Cardiac muscle cell (in vitro differentiated cells and primary cell): ENCODE measurements at places on chromosomes 13 and 19. TPM values are rescaled to one million over a fixed set of nuclear protein-coding genes. Genes with fewer than 3 reads are reported as not detected.

The C5AR2 gene
- polyA plus RNA-seq, result not detected in 2 replicates

The SPTBN4 gene
- polyA plus RNA-seq, result 0.32 and 4.6 TPM in 2 replicates

The KIR2DL4 gene
- polyA plus RNA-seq, result not detected in 2 replicates

The WDR87 gene
- polyA plus RNA-seq, result 0.17 TPM in 1 of 2 replicates, not detected in the other

The PCDH20 gene
- 6.5 and 8.6 TPM in 2 replicates for polyA plus RNA-seq

The FREM2 gene
- 6.0 and 6.1 TPM in 2 replicates for polyA plus RNA-seq

DNA sequence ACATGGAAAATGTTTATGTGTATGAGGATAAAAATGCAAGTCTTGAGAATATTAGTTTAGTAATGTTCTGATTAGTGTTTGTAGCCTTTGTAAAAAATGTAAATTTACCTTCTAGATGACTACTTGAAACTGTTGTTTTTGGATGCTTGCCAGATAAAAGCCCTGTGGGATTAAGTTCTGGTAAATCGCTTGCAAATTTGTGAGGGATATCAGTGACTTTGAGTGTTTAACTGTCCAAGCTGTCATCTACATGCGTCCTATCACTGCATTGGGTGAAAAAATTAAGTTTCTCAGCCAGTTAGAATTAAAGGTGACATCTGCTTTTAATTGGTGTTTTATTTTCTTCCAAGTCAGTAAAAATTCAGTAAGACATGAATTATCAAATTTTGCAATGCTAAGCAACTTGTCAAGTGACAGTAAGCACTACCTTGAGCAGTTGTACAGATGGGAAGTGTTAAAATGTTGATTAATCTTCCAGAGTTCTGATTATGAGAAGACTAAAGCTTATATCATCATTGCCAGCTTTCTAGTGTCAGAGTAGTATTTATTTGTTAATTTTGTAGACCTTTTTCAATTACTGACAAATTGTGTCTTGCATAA is 88.0 kb downstream of the PCCA start:
- peak; percentile 68 for DNase-seq

DNA sequence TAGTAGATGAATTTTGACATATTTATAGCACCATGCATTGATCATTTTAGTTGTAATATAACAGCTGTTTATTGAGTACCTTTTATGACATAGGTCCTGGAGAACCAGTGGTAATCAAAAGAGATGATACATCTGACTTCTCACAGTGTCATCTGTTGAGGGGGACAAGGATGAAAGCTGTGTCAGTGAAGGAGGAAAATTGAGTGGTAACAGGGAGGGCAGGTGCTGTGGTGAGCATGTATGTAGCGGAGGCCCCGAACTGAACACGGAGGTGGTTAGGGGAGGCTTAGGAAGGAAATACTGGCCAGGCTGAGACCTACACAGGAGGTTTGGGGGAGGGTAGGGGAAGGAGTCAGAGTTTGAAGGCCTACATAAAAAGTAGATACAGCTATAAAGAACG is 199.7 kb downstream of the GGACT start:
- DNase-seq, result no peak

- DNase-seq, result peak; percentile 21
These were observed 379 bp downstream of the LRP3 start for GRCh38 chr19:33194532-33194885.

GRCh38 chr19:8337728-8338127 is 5.3 kb downstream of the KANK3 start:
- no peak for DNase-seq

- DNase-seq, result no peak
These were observed 544.2 kb upstream of the KLF12 start for GRCh38 chr13:74678308-74678965.

DNA sequence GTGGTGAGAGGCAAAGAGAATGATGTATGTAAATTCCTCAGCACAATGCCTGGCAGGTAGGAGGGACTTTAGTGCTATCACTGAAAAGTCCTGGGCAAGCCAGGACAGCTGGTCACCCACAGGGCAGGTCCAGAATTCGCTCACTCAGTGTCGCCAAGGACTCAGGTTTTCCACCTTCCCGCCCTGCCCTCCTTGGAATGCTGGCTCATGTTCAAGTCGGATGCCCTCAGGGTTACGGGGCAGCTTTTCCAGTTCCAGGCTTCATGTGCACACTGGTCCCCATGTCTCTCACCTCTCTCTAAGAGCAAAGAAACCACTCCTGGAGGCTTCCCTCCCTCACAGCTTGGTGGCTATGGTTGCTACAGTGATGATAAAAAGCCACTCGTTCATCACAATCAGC is 24.8 kb upstream of the NAXD start:
- DNase-seq, result no peak

DNA sequence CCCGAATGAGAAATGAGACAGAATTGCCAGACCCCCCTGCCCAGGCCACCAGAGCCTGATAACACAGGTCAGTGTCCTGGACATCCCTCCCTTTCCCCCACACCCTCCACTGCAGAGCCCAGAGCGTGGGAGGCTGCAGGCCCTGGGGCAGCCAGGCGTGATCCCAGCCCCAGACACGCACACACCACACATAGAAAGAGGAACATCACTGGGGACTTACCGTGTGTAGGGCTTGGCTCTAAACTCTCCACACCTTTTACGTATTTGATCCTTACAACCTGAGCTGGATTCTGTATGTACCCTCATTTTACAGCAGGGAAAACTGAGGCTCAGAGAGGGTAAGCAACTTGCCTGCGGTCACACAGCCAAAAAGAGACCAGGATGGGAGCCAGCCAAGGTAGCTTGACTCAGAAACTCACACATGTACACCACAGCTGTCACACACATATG is 334 bp upstream of the ANGPTL6 start:
- no peak for DNase-seq

GRCh38 chr13:70424928-70425327 is 316.7 kb upstream of the KLHL1 start:
- DNase-seq, result no peak

GRCh38 chr19:37979547-37980082 is 72.6 kb downstream of the SIPA1L3 start:
- no peak for DNase-seq

DNA sequence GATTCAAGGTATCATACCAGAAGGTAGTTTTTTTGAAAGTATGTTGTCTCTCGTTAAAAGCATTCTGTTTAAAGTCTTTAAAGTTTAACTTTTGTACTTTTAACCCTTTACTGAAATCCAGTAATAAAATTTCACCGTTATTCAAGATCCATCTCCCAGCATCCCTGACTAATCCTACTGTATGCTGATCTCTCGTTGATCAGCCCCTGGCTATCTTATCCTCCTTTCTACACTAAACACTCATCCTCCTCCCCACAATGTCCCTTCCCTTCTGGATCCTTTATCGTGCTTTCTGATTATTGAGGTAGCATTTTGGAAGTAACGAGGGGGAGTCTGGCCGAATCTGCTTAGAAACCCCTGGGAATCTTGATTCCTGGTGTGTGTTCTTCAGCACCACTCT is 1.3 kb downstream of the TPP2 start:
- DNase-seq, result no peak

DNA sequence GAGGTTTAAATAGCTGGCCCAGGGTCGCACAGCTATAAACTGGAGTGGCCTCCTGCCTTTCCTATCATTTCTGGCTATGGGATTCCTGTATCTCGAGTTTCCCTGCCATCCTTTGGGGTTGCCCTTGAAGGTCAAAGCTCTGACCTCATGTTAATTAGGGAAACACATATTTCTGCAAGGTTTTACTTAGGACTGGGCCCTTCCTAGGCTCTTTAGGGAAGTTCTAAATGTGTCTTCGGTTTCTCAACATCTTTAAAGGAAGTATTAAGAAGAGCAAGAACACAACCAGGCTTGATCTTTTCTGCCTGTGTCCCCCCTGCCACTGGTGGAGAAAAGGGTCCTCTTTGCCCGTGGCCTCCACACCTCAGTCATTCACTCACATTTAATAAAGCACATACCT is 10.8 kb downstream of the LCP1 start:
- no peak for DNase-seq

DNA sequence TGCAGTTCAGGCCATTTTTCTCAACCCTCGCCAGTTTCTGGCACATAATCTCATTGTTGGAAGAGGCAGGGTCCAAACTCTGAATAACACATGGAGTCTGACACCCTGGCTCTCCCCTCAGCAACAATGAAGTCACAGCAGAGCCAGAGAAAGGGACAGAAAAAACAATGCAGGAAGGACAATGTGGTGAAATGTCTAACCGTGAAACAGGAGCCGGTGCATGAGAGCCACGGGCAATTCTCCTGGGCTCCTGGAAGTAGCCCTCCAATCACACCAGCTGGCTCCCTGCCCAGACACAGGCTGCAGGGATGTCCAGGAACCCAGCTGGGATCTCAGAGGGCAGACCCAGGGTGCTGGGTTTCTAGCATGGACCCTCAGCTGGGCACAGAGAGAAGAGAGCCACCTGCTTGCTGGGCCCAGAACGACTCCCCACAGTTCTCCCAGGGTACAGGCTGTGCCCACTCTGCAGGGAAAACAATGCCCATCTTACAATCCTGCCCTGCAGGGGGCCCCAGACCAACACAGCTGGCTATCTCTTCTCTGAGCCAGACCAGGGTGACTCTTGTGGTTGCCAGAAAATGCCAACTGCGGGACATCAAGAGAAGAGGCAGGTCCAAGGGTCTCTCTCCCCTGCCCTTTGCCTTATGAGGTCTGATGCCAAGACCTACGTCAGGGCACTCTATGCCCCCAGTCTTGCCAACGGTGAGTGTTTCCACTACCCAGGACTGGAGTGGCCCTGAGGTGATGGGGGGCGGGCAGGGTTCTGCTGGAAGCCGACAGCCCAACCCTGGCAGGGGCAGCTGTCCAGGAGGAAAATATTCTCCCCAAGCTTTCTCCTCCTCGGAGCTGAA is 64.5 kb downstream of the CEBPG start:
- DNase-seq, result peak; percentile 39

DNA sequence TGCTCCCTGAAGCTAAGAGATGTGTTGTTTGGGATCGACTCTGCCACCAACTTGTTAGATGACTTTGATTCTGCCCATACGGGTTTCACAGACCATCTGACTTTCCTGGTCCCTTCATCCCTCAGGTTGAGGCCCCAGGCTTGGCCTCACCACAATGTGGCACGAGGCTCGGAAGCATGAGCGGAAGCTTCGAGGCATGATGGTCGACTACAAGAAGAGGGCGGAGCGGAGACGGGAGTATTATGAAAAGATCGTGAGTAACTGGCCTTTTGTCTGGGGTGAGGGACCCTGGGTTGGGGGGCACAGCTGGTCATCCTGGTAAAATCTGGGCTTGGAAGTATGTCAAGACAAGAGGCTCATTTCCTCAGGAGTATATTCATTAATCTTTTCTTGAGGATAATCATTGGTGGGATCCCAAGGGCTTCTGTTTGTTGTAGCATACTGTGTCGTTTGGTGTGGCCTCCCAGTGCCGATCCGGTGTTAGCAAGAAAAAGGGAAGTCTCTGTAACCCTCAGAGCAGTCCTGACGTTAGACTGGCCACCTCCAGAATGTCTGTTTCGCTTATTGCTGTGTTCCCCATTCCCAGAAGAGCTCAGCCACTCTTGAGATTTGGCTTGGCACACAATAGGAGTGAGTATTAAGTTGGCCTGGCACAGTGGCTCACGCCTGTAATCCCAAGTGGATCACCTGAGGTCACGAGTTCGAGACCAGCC is 1.4 kb downstream of the CLASRP start:
- DNase-seq, result no peak

DNA sequence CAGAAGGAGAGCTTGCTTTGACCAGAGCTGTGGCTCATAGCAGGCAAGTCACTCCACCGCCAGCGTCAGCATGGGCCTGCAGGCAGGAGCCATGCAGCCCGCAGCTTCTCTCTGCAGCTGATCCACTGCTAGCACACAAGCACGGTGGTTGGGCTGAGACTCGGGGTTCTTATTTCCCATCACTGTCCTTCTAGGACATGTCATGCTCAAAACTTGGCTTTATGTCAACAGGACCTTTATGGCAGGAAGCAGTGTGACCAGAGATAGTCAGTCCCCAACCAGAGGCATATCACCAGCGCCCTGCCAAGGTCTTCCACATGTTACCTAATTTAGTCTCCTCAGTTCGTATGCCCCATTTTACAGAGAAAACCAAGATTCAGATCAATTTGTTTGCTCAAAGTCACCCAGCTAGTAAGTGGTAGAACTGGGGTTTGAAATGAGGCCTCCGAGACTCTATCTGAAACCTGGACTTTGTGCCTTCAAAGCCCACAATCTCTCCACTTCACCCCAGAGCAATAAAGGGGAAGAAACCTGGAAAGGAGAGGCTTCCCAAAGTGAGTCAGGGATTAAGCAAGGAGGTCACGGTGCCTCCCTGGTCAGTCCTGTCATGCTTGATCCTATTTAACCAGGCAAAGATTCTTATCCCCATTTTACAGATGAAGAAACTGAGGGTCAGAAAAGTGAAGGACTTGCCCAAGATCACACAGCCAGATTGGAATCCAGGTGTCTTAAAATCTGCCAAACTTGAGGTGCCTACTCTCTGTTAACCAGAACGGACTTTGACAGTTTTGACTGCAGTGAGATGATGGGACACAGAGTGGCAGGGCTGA is 5.1 kb downstream of the TMEM272 start:
- no peak for DNase-seq

DNA sequence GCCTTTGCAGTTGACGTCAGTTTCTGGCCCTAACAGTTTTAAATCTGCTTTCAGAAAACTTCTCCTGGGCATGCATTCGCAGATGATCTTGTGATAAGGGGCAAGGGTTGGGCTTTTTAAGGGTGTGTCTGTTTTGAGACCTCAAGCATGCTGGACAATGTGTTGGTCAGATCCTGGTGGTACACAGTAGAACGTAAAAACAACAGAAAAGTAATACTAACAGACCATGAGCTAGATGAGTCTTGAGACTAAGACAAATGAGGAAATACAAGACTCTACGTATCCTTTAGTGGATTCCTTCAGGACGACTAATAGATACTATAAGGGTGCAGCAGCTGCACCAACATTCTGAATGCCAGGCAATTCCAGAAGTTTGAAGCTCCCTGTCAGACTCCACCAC is 237.6 kb downstream of the DNAJC15 start:
- DNase-seq, result peak; percentile 30

GRCh38 chr13:24746618-24747247 is 17.2 kb upstream of the RNF17 start:
- DNase-seq, result peak; percentile 57

GRCh38 chr13:95181586-95181985 is 119.7 kb downstream of the ABCC4 start:
- no peak for DNase-seq

DNA sequence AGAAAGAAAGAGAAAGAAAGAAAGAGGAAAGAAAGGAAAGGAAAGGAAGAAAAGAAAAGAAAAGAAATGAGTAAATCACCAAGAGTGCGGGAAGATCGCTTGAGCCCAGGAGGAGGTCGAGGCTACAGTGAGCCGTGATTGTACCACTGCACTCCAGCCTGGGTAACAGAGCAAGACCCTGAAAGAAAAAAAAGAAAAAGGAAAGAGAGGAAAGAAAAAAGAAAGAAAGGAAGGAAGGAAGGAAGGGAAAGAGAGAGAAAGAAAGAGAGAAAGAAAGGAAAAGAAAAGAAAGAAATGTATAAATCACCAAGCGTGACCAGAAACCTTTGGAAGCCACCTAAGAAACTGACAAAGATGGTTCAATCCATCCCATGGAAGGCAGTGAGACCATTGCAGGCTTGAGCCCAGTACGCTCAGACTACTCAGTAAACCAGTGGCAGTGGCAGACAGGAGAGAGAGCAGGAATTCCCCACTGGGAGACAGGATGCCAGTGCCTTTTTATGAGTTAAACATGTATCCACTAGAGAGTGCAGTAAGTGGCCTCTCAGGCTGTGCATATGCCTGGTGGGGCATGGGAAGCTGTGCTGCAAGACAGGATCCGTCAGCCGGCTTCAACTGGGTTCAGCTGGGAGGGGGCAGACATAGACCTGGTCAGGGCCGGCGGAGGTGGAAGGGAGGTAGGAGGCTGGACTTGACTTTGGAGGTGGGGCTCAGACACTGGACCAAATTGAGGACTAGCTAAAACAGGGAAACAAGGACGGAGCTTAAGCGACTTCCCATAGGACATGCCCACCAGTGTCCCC is 4.8 kb downstream of the GPR42 start:
- peak; percentile 63 for DNase-seq
